Foreskin keratinocyte (primary cell): ENCODE measurements at places on chromosomes 1 and 21. TPM values are rescaled to one million over a fixed set of nuclear protein-coding genes. Genes with fewer than 3 reads are reported as not detected.

- DNase-seq, result no peak
These were observed 8.2 kb downstream of the SIM2 start for GRCh38 chr21:36706951-36707762.

- DNase-seq, result no peak
These were observed 220.0 kb downstream of the LBR start for GRCh38 chr1:225207791-225208190.

GRCh38 chr21:24076179-24076578 lies 1531.1 kb downstream of the MRPL39 start:
- DNase-seq, result no peak

- DNase-seq, result no peak
These were observed 121.7 kb downstream of the KIF26B start for GRCh38 chr1:245276445-245276844.

DNA sequence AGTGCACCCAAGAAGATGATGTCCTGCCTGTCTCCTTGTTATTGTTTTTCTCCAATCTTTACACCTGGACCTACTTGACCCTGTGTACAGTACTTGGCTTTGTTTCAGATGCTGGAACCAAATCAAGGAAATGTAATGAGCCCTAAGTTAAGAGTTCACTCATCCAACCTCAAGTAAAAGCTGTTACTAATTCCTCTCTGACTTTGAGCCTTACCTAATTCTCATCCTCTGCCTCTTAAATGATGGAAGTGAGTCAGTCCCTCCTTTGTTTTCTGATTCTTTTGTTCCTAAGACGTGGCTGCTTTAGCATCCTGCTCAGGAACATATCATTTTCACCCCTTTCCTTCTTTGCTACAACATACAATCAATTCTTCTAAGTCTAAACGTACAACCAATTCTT lies 15.3 kb upstream of the PLA2G4A start:
- DNase-seq, result peak; percentile 12

- no peak for DNase-seq
These were observed 1.4 kb downstream of the FAM76A start for GRCh38 chr1:27727126-27727525.

DNA sequence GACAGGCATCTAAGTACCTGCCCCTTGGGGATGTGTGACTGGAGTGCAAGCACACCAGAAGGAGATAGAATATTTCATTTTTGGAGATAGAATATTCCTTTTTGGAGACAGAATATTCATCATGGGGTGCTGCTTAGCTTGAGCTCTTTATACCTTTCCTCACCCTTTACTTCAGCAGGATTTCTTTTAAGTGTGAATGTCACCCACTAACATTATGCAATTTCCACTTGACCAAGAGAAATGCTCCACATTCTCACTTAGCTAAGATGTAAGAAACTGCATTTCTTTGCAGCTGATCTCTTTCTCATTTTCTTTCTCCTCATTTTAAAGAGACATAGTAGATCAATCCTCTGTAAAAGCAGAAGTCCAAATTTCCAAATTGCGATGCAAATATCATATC lies 436.7 kb downstream of the NCAM2 start:
- no peak for DNase-seq

- DNase-seq, result no peak
These were observed 294.1 kb upstream of the KAZN start for GRCh38 chr1:14304381-14304865.

- DNase-seq, result no peak
These were observed 31.2 kb upstream of the CA6 start for GRCh38 chr1:8914466-8914865.

- no peak for DNase-seq
These were observed 1.4 kb downstream of the NID1 start for GRCh38 chr1:236063551-236063918.

DNA sequence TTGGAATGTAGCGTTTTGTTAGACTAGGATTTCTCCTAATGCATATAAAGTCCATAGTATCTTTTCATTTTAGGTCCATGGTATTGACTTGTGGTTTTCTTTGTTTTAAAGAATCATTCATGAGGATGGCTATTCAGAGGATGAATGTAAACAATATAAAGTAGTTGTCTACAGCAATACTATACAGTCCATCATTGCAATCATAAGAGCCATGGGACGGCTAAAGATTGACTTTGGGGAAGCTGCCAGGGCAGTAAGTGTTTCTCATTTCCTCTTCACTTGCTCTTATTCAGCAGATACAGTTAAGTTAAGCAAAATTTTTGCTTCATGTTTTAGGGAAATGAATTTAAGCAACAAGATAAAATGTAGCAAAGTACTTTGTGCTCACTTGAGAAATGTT lies 25.4 kb downstream of the GNAI3 start:
- DNase-seq, result no peak

DNA sequence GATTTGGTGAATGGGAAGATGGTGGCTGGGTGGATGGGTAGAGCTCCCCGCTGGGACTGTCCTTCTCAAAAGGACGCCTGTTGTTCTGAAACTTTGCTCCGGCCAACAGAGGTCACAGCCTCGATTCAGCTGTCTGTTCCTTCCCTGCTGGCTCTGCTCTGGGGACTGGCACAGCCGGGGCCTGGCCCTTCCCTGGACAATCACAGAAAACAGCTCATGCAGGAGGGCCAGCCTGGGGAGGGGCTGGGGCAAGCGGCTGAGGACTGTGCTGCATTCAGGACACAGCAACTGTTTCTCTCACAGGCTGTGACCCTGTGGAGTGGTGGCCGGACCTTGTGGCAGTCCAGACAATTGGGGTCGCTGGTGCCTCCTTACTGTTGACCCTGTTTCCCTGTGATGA lies 110.7 kb upstream of the TMEM51 start:
- no peak for DNase-seq

DNA sequence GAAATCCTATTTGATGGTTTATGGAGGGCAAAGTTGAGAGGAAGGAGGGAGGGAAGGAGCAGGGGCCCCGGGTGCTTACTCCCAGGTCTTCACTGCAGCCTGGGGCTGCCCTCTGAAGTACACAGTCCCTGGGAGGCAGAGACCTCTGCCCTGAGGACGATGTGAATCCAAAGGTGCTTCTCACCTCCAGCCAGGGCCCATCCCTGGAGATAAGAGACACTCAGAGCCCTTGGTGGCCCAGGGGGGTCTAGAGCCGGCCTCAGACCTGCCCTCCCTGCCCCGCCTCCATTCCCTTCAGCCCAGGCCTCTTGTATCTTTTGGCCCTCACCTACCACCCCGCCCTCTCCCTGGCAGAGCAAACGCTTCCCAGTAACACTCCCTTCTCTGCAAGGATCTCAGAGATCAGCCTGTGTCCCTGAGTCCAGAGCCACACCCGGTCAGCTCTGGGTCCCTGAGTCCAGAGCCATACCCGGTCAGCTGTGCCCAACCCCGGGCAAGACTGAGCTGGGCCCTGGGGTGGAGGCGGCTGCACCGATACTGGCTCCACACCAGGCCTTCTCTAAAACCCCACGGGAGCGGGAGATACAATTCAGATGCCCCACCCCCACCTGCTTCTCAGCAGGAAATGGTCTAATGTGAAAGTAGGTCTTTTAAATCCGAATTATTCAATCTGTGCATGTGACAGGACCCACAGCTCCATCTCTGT lies 3.6 kb upstream of the GNB1 start:
- no peak for DNase-seq

DNA sequence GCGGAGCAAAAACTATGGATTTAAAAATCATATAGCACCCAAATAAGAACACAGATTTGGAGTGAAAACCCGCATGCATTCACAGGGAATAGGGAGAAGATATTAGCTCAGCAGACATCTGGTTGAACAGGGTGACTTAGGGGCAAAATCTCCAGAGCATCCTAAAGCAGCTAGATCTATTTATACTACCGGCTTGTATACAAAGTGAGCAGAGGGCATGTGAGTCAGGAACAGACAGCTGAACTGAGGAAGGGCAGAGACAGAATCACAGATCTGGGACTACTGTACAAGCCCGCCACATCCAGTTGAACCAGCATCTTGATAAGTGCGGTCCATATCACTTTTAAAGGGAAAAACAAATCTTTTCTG lies 35.2 kb upstream of the EXOSC10 start:
- no peak for DNase-seq

The TMEM51 gene
- 15.4 and 18.1 TPM in 2 replicates for total RNA-seq

GRCh38 chr1:6370006-6370405 lies 23.6 kb downstream of the ACOT7 start:
- no peak for DNase-seq

- DNase-seq, result no peak
These were observed 303.1 kb downstream of the CTH start for GRCh38 chr1:70714149-70714548.

DNA sequence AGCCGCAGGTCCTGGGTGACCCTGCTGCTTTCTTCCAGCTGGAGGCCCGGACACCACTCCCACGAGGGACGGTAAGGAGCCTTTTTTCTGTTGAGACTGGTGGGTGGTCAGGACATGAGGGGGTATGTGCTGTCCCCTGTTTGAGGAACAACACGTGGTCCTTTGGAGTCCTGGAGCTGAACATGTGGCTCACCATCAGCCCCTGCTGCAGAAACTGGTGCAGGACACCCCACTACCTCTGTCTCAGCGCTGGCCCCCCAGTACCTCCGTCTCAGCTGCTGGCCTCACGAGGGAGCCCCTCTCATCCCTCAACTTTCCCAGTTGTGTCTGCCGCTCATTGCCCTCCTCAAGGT lies 34.7 kb downstream of the SLC19A1 start:
- DNase-seq, result no peak

GRCh38 chr1:207858281-207858680 lies 52.6 kb downstream of the CD34 start:
- no peak for DNase-seq

DNA sequence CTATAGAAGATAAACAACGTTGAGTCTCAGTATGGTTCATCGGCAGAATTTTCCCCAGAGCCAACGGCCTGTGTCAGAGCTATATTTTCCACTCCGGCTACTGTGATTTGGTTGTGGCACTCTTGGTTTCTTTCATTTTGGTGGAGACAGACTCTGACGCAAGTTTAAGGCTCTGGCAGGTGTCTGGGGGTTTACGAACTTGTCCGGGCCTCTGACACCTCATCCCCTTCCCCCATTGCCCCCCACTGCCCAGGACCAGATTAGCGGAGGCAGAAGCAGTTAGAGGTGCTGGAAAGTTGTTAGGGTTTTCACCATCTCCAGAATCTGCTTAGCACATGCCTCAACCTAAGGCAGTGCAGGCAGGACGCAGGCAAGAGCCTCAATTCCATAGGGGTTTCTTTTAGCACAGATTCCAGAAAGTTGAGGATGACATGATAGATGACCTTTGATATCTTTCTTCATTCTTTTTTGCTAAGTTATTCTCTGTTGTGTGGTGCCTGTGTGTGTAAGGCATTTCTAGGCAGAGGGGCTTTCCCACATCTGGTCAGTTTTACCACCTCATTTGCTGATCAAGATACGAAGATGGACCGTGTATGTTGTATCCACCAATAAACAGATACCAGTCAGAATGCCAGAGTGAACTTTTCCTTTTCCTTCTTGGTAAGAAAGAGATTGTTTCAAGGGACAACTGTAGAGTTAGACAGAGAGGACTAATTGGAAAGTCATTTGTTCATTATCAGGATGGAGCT lies 18.4 kb upstream of the IL10 start:
- no peak for DNase-seq

The SERTAD4 gene
- 5.3 and 9.2 TPM in 2 replicates for total RNA-seq

DNA sequence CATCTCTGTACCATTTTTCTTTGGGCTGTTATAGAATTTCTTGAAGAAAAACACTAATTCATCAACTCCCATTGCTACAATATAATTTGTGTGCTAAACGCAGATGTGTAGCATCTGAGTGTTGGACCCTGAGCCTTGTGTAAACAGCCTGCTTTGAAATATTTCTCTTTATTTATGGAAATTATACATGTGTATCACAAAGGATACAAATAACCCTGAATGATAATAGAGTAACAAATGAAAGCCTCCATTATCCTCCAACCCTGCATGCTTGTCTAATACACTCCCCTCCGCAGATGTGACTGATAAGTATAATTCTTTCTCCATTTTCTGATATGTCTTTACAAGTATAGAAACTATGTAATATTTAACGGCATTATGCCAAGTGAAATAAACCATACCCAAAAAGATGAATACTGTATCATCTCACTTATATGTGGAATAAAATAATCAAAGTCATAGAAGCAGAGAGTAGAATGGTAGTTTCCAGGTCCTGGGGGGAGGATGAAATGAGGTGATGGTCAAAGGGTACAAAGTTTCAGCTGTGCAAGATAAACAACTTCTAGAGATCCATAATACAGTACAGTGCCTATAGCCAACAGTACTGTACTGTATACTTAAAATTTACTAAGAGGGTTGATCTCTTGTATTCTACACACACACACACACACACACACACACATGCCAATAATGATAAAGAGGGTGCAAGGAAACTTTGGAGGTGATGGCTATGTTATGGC lies 2.8 kb upstream of the ADAM30 start:
- no peak for DNase-seq

DNA sequence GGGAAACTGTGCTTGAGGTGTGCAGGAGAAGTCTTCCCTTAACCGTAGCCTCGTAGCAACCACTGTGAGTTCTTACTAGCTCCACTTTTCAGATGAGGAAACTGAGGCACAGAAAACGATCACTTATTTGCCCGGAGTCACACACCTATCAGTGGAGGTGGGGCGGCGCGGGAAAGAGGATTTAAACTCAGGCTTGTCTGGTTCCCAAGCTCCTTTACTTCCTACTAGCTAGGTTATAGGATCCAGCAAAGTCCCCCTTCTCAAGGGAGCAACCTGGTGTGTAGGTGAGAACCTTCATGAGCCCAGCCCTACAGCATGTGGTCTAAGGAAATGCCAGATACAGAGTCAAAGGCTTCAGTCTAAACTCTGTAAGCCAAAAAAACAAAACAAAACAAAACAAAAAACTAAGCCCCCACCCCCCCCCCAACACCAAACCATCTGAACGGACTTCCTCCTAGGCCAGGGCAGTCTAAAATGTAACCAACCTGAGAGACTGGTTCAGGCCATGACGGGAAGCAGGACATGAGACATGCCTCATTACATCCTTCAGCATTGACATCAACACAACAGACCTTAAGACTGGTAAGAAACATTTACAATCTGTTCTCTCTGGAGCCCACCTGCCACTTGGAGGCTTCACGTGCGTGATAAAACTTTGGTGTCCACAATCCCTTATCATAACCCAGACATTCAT lies 709 bp upstream of the FBXO42 start:
- DNase-seq, result no peak

The UCHL5 gene
- total RNA-seq, result 48.9 and 61.4 TPM in 2 replicates

The MED8 gene
- 36.7 and 47.2 TPM in 2 replicates for total RNA-seq

The TACSTD2 gene
- 103 and 150 TPM in 2 replicates for total RNA-seq

The SLAMF9 gene
- 0.44 and 0.63 TPM in 2 replicates for total RNA-seq

The HLX gene
- not detected in 2 replicates for total RNA-seq

- DNase-seq, result no peak
These were observed 19.5 kb downstream of the PADI1 start for GRCh38 chr1:17224434-17224833.

DNA sequence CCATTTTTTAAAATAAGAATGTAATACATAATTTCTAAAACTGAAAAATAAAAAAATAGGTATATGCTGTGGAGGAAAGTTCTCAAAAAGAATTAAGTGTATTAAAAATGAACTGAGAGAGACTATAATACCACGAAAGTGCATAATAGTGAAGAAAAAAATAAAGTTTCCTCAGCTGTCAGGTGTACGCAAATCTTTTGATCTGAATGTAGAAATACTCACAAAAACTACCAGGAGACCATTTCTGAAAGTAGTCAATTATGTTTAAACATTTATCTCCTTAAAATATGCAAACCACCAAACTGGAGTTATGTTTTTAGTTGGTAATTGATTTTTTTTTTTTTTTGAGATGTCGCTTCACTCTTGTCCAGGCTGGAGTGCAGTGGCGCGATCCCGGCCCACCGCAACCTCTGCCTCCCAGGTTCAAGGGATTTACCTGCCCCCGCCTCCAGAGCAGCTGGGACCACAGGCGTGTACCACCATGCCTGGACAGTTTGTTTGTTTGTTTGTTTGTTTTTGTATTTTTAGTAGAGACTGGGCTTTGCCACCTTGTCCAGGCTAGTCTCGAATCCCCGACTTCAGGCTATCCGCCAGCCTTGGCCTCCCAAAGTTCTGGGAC lies 1169.2 kb upstream of the B3GALT2 start:
- no peak for DNase-seq
